Panc1 (cell line): ENCODE measurements at places on chromosomes 5 and 9.

- no peak overlapping the region for H3K4me3 ChIP-seq
- H3K4me1 ChIP-seq: peaks cover 34% of the 10 kb centered on the region
- H3K27ac ChIP-seq: peak overlapping the region; percentile 23; the same call in 1 of the 2 replicates
- H3K27me3 ChIP-seq: no peaks in the 10 kb centered on the region
- DNase-seq: no peak
- H3K36me3 ChIP-seq: no peaks in the 10 kb centered on the region
Measured at GRCh38 chr5:160464466-160464797, 42.8 kb downstream of the PTTG1 start.

DNA sequence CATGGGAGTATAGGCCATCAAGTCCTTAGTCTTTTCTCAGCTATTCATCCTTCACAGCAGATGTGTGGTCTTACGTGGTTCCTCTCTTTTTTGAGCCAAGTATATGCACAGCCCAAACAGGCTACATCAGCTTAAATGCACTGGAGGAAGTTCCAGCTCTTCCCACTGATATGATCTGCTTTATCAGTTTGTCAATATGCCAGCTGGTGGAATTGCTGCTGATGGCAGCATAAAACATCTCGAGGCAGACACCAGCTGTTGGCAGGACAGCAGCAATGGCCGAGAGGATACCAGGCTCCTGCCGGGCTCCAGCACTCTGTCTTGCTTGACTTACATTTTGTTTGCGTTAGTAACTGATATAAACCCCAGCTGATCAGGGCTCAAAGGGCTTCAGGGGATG lies 143.4 kb downstream of the TENT4A start:
- no peak overlapping the region for H3K4me3 ChIP-seq
- no peaks in the 10 kb centered on the region for H3K27me3 ChIP-seq
- H3K4me1 ChIP-seq: no peaks in the 10 kb centered on the region
- no peaks in the 10 kb centered on the region for H3K36me3 ChIP-seq
- H3K27ac ChIP-seq: no peak overlapping the region
- no peak for DNase-seq

DNA sequence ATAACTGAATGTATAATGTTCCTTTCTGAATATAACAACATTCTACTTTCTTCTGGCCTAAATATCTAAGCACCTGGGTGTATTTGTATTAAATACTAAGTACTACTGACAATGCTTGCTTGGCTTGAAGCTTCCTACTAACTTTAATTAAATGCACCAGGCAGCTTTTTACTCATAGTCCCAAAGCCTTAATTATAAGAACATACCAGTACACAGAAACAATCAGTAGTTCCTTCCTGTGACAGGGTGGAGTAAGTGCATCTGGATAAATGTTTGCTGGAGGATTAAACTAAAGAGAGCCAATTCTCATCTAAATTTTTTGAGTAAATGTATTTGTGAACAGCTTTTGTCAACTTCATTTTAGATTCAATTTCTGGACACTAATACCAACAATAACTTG lies 558.6 kb upstream of the SEMA6A start:
- H3K27me3 ChIP-seq: no peaks in the 10 kb centered on the region
- no peaks in the 10 kb centered on the region for H3K36me3 ChIP-seq
- H3K4me3 ChIP-seq: no peak overlapping the region

GRCh38 chr5:146906803-146907202 lies 28.2 kb upstream of the PPP2R2B start:
- no peaks in the 10 kb centered on the region for H3K36me3 ChIP-seq
- no peak overlapping the region for H3K4me3 ChIP-seq
- no peak for DNase-seq
- no peak overlapping the region for H3K27ac ChIP-seq

- no peak overlapping the region for H3K27ac ChIP-seq
- no peaks in the 10 kb centered on the region for H3K27me3 ChIP-seq
- H3K4me1 ChIP-seq: no peaks in the 10 kb centered on the region
- no peak for DNase-seq
- no peak overlapping the region for H3K4me3 ChIP-seq
Measured at GRCh38 chr9:106456581-106456980, 406.4 kb upstream of the ZNF462 start.

GRCh38 chr9:87854580-87854955 lies 28.1 kb upstream of the SPATA31E1 start:
- H3K27me3 ChIP-seq: no peaks in the 10 kb centered on the region
- no peak overlapping the region for H3K4me3 ChIP-seq
- H3K36me3 ChIP-seq: no peaks in the 10 kb centered on the region
- H3K4me1 ChIP-seq: no peaks in the 10 kb centered on the region
- no peak for DNase-seq
- no peak overlapping the region for H3K27ac ChIP-seq

DNA sequence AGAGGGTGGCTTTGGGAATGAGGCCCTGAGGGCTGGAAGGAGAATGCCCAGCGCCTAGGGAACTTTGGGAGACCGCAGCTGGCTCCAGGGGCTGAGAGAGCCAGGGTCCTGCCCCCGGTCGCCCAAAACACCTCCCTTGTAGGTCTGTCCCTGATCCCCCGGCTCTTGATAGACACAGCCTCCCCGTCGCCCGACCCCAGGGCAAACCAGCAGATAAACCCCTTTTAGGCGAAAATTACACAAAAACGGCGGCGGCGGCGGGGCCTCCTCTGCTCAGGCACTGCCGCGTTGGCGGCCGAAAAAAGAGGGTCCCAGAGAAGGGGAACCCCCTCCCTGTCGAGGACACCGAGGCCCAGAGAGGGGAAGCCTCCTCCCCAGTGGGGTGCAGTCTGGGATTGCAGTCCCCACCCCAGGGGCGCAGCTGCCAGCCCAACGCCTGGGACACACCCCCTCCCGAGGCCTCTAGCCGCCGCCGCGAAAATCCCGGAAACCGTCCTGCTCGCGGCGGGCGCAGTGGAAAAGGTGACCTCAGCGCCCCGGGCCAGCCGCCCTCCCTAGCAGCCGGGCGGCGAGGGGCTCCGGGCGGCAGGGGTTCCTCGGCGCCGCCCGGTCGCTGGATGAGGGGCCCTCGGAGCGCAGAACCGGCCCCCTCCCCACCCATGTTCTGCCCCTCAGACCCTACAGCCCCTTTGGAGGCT lies 3.1 kb upstream of the BARX1 start:
- no peaks in the 10 kb centered on the region; the same call in none of the 2 replicates for H3K4me1 ChIP-seq
- H3K36me3 ChIP-seq: no peaks in the 10 kb centered on the region
- no peaks in the 10 kb centered on the region for H3K27me3 ChIP-seq

- no peaks in the 10 kb centered on the region for H3K27me3 ChIP-seq
- no peaks in the 10 kb centered on the region for H3K4me1 ChIP-seq
- H3K36me3 ChIP-seq: no peaks in the 10 kb centered on the region
- no peak for DNase-seq
Measured at GRCh38 chr9:113665756-113666155, 202.2 kb downstream of the RGS3 start.

DNA sequence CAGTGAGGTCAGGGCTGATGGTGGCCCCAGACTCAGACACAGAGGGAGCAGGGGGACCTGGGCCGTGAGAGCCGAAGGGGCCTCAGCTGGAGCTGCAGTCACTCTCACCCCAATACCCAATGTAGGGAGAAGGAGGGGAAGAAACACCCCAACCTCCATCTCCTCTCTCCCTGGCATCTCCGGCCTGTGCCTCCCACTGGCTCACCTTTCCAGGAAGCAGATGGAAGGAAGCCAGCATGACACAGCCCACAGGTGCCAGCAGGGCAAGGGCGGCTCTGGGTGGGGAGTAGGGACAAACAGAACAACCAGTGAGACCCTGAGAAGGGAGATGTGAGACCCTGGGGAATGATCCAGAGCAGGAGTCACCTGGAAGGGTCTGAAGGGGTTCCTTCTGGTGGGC lies 3.0 kb upstream of the CRB2 start:
- no peak overlapping the region for H3K27ac ChIP-seq
- H3K4me1 ChIP-seq: no peaks in the 10 kb centered on the region
- no peak for DNase-seq
- no peaks in the 10 kb centered on the region for H3K36me3 ChIP-seq
- H3K4me3 ChIP-seq: no peak overlapping the region
- H3K27me3 ChIP-seq: no peaks in the 10 kb centered on the region

GRCh38 chr5:65969539-65970393 lies 43.4 kb downstream of the ERBIN start:
- H3K27ac ChIP-seq: no peak overlapping the region
- no peaks in the 10 kb centered on the region for H3K36me3 ChIP-seq
- no peaks in the 10 kb centered on the region for H3K27me3 ChIP-seq
- no peak overlapping the region for H3K4me3 ChIP-seq

GRCh38 chr5:157740229-157740610 lies 3.3 kb upstream of the LSM11 start:
- no peaks in the 10 kb centered on the region for H3K27me3 ChIP-seq
- H3K4me3 ChIP-seq: no peak overlapping the region
- no peak overlapping the region for H3K27ac ChIP-seq

GRCh38 chr9:7209016-7209715 lies 451.4 kb downstream of the KDM4C start:
- no peaks in the 10 kb centered on the region for H3K36me3 ChIP-seq
- no peaks in the 10 kb centered on the region for H3K4me1 ChIP-seq
- no peak overlapping the region for H3K4me3 ChIP-seq
- DNase-seq: no peak
- no peaks in the 10 kb centered on the region for H3K27me3 ChIP-seq
- no peak overlapping the region for H3K27ac ChIP-seq

GRCh38 chr9:136325358-136325757 lies 2.0 kb upstream of the GPSM1 start:
- H3K4me3 ChIP-seq: no peak overlapping the region
- no peaks in the 10 kb centered on the region; the same call in 1 of the 2 replicates for H3K36me3 ChIP-seq
- no peaks in the 10 kb centered on the region for H3K27me3 ChIP-seq

DNA sequence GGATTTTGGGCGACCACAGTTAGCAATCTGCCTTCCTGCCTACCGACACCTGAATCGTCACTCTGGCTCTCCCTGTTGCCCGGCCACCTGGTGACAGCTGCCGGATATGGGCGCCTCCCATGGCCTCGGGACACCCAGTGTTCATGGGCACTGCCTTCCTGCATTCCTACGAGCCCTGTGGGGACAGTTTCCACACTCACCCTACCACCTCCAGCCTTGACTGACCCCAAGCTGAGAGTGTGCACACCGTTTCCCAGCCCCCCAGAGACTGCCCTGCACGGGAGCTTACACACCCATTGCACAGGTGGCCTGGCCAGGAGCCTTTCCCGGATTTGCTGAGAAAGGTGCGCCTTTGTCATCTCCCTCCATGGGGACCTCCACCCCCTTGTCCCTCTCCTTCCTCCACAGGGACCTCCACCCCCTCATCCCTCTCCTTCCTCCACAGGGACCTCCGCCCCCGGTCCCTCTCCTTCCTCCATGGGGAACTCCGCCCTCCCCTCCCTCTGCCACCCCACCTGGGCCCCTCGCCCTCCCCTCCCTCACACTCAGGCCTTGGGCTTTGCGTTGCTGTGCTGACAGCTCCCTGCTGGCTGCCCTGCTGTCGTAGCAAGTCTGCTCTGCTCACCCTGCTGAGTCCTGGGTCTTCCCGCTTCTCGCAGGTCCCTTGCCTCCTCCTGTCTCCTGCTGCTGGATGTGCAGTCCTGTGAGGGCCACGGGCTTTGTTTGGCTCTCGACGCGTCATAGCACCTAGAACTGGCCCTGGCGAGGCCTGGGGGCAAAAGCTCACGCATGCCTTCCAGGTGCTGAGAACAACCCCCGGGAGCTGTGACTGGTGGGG lies 48.4 kb downstream of the MRPL36 start:
- no peak overlapping the region for H3K4me3 ChIP-seq
- no peaks in the 10 kb centered on the region for H3K36me3 ChIP-seq
- no peak for DNase-seq
- H3K27me3 ChIP-seq: no peaks in the 10 kb centered on the region
- H3K27ac ChIP-seq: no peak overlapping the region

DNA sequence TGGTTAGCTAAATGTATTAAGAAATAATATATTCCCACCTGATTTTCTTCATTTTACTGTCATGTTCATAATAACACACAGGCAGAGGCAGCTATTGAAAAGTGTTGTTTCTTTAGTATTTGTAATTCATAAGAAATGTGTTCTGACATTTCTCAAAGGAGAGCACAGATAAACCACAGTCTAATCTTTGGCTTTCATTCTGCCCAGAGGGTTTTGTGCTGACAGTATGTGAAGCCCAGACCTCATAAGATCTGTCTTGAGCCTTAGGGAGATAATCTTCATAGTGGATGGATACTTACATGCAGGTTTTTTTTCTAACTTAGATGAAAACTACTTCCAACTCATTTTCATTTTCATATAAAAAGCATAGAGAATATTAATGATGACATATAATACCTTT lies 206.1 kb downstream of the CHSY3 start:
- no peak overlapping the region for H3K27ac ChIP-seq
- no peaks in the 10 kb centered on the region for H3K4me1 ChIP-seq
- H3K4me3 ChIP-seq: no peak overlapping the region
